HuH-7.5 (cell line): ENCODE measurements at places on chromosomes 3 and 15.

GRCh38 chr15:94677202-94677790 is 445.9 kb downstream of the MCTP2 start:
- no peak for DNase-seq

DNA sequence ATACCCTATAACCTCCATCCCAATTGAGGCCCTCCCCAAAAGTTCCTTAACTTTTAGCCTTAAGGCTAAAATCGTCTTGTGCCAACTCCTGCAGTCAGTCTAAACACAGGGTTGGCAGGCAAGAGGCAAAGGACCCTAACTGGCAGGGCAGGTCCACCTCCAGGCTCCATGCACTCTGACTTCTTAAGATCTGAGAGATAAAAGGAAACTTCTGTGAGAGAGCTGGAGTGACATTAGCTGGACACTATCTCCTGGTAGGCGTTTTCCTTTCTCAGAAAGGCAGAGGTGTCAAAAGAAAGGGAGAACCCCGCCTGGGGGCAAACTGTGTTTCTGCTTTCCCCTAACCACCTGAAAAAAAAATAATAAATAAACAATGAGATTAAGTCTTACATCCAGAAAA is 3.6 kb downstream of the CHSY1 start:
- DNase-seq = no peak

GRCh38 chr3:150169330-150169940 is 198.7 kb upstream of the PFN2 start:
- DNase-seq = no peak

- no peak for DNase-seq
Measured at GRCh38 chr15:81507831-81508230, 133.8 kb upstream of the TMC3 start.

DNA sequence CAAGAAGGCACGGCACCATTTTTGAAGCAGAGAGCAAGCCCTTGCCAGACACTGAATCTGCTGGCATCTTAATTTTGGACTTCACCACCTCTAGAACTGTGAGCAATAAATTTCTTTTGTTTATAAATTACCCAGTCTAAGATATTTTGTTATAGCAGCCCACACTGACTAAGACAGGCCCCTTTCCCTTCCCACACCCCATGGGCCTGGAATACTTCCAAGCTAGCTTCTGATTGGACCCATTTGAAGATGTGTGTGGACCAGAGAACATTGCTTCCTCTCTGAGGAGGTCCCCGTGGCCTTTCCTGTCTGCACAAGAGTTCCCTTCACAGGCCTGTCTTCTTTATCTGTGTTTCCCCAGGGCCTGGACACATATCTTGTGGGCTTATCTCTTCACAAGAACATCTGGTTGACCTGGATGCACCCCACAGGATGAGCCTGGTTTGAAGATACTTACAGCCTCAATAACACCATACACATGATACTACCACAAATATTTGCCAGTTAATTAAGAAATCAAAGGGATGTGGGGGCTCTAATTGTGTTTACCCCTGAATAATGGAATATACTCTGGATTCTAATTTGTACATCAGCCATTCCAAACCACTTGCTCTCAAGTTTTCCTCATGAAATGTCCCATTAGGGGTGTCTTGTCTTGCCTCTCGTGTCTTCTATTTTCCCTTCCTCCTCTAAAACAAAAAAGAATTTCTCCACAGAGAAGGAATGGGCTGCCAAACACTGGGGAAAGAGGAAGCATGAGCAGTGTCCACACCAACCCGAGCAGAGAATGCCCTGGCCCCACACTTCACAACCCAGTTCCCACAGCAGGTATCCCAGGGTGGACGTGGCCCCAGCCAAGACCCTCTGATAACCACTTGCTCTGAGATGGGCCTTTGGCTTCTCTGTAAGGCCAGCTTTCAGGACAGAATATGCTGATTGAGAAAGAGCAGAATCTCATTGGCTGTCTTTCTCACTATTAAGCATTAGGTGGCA is 42.5 kb downstream of the GLB1 start:
- no peak for DNase-seq

GRCh38 chr3:108724101-108724500 is 33.1 kb downstream of the RETNLB start:
- DNase-seq = no peak

GRCh38 chr3:148755570-148755969 is 57.9 kb downstream of the AGTR1 start:
- DNase-seq = no peak

GRCh38 chr15:32959077-32959476 is 235.4 kb downstream of the FMN1 start:
- DNase-seq = no peak

- no peak for DNase-seq
Measured at GRCh38 chr15:79197285-79197684, 85.2 kb upstream of the ANKRD34C start.

- DNase-seq = no peak
Measured at GRCh38 chr15:79425591-79426295, 6.4 kb upstream of the MINAR1 start.

GRCh38 chr3:6578526-6578925 is 282.4 kb upstream of the GRM7 start:
- DNase-seq = no peak

DNA sequence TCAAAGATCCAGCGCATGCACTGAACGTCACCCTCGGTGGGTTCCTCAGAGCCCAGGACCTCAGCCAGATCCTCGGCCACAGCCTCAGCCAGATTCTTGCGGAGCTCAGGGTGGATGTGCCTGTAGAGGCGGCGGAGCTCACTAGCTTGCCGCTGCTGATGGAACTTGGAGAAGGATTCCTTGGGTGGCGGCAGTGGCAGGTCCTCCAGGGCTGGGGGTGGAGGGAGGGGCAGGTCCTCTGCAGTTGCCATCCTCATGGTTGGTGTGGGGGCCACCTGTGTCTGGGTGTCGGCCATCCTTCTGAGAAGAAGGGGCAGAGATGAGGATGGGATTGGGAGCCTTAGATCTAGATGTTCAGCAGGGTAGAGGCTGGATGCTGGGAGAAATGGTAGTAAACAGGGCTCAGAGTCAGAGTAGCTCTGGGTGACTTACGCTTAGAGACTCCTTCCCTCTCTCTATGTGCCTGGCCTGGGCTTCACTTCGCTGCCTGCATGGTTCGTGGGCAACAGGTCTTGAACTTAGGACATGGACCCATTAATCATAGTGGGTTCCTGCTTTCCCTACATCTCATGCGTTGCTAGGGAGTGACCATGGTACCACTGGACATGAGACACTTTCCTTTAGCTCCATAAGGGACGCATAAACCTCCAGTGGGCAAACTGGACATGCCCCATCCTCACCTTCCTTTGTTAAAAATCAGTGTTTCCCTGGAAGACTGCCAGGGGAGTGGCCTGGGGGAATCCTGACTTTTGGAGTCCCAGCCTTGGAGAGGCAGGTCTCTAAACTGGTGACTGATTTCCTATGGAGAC is 3.0 kb downstream of the XIRP1 start:
- DNase-seq = no peak

- no peak for DNase-seq
Measured at GRCh38 chr3:184133840-184134745, 1.1 kb upstream of the EIF2B5 start.

GRCh38 chr15:74173380-74174218 is at the start of gene ISLR:
ISLR (plus strand) TSS chr15:74173710; CDS start chr15:74174859, 1,149 bp downstream.
- DNase-seq = no peak

- no peak for DNase-seq
Measured at GRCh38 chr15:62099094-62099601, 32.4 kb downstream of the C2CD4A start.

DNA sequence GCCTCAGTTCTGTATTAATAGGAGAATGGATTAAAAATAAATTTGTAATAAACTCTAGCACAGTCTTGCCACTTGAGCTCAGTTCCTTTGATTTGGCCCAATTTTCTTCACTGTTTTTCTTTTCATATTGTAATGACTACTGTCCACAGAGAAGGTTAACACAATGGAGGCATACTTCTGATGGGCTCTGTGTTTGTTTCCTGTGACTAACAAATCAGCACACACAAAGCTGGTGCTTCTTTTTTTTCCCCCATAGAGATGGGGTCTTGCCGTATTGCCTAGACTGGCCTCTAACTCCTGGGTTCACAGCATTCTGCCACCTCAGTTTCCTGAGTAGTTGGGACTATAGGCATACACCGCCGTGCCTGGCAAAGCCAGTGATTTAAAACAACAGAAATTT is 182.2 kb downstream of the GHSR start:
- DNase-seq = no peak

- DNase-seq = no peak
Measured at GRCh38 chr15:71496336-71496955, 313.9 kb upstream of the NR2E3 start.

GRCh38 chr3:151218136-151218535 is 15.1 kb upstream of the GPR171 start:
- DNase-seq = no peak

DNA sequence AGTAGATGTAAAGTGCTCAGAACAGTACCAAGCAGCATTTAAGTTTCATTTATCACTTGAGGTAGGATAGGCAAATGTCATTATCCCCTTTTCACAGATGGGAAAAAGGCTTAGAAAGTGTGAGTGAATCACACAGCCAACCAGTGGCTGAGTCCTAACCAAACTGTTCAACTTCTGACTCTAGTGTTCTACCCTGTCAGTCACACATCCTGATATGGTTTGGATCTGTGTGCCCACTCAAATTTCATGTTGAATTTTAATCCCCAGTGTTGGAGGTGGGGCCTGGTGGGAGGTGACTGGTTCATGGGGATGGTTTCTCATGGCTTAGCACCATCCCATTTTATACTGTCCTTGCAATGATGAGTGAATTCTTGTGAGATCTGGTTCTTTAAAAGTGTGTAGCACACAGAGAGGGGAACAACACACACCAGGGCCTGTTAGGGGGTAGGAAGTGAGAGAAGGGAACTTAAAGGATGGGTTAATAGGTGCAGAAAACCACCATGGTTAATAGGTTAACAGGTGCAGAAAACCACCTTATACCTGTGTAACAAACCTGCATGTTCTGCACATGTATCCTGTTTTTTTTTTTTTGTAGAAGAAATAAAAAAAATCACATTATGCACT is 304.7 kb downstream of the SUCLG2 start:
- DNase-seq = no peak

DNA sequence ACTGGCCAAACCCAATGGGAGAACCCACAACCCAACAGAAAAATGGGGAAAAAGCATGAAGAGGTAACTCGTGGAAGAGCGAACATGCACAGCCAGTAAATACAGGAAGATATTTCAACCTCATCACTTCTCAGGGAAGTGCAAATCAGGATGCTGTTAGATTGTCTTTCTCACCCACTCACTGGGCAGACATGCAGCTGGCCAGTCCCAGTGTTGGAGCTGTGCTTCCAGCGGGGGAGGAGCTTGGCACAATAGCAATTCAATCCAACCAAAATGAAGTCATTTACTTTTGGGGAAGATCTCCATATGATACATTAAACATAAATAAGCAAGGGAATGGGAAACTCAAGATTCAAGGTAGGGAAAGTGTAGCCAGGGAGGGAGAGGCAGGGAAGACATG is 12.1 kb downstream of the WNT7A start:
- no peak for DNase-seq

- DNase-seq = no peak
Measured at GRCh38 chr15:55250941-55251340, 38.7 kb downstream of the RAB27A start.

- DNase-seq = no peak
Measured at GRCh38 chr3:10285272-10286132, 7.2 kb downstream of the GHRL start.

GRCh38 chr15:100334905-100335304 is 6.9 kb downstream of the ADAMTS17 start:
- no peak for DNase-seq

GRCh38 chr3:131326307-131326706 is 55.3 kb upstream of the NUDT16 start:
- no peak for DNase-seq

DNA sequence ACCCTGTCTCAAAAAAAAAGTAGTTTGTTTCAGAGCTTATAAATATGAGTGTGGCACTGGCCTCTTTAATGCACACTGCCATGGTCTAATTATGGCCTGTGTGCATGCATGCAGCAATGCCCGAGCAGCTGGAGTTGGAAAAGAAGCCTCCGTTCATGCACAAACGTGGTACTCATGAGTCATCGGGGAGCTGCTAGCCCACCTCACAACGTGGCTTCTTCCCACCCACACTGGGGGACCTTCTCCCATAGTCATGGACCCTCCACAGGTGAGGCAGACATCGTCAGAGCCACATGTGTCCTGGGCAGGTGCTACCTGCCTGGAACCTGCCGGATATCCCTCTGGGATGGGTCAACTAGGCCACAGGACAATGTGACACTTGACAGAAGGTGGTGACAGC is 66.7 kb downstream of the ATP10A start:
- DNase-seq = no peak

GRCh38 chr15:68409736-68410370 is 22.1 kb downstream of the ITGA11 start:
- DNase-seq = no peak

DNA sequence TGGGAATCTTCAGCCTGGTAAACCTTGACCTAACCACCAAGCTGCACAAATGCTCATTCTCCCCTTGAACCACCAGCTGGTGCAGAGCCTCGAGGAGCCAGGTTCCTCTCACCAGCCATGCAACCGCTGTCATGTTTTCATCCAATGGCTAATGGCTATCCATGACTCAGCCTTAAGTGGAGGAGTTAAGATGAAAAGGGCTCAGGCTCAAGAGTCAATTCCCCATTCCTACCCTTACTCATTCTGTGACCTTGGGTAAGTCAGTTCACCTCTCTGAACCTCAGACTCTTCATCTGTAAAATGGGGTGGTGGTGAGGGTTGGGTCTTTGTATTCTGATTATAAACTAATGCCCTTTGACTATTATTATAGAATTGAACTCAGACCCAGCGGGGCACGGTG is 515.6 kb downstream of the SHQ1 start:
- DNase-seq = no peak

DNA sequence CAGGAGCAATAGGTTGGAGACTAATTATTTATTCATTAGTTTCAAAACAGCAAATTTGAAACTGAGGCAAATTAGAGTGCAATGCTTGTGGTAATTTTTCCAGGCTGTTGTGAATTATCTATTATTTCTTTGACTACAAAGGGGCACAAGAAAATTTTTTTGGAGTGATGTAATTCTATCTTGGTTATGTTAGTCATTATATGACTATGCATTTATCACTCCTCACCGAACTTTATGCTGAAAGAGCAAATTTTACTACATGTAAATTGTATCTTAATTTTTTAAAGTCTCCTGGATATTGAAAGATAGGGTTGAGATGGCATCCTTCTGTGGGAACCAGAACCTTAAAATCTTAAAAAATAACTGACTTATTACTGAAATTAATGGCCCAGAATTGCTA is 320.0 kb upstream of the ROBO1 start:
- DNase-seq = no peak

DNA sequence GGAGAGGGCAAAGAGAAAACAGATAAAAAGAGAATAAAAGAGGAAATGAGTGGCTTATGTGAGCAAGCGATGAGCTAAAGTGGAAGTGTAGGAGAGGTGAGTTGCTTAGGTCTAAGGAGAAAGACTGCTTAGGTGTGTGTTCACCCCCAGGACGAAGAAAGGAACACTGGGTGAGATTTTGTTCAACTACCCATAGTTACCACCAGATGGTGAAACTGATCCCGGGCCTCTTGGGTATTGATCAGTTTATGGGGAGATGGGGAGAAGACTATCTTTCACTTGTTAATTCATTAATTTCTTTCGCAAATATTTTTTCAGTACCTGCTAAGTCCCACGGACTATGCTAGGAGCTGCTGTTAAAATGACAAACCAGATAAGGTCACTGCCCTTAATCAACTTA is 33.9 kb downstream of the GAP43 start:
- no peak for DNase-seq
